ENCODE measurements at places on chromosomes 2 and 18.

DNA sequence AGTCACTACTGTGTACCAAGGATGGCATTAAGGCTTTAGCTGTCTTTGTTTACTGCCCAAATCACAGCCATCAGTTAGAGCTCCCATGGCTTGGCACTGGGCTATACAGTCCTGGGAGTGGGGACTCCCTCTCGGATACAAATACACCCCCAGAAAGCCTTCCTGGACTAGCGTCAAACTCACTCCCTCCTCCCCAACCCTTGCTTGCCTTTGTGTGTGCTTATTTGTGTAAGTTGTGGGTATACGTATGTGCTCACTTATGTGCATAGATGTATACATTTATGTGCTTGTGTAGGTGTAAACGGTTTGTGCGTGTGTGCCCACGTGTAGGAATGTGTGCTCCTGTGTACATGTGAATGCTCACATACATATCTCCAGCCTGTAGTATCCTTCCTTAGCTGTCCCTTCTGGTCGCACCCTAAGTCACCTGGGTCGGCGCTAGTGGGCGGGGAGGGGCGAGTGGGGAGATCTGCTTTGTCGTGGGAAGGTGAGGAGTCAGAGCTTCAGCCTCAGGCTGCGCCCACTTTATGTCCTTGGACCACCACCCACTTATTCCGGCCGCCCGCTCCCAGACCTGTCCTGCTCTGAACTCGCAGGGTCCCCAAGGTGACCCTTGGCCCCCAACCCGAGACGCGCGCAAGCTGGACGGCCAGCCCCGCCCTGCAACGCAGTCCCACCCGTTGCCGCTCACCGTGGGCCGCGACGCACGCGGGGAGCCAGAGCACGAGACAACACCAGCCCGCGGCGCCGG, 461 bp downstream of the PRADC1 start:
- peak; percentile 65 for DNase-seq

- no peak for DNase-seq
Measured at GRCh38 chr2:240095556-240096523, 40.3 kb downstream of the COPS9 start.

GRCh38 chr2:35421485-35421884, 934.1 kb upstream of the CRIM1 start:
- no peak for DNase-seq

DNA sequence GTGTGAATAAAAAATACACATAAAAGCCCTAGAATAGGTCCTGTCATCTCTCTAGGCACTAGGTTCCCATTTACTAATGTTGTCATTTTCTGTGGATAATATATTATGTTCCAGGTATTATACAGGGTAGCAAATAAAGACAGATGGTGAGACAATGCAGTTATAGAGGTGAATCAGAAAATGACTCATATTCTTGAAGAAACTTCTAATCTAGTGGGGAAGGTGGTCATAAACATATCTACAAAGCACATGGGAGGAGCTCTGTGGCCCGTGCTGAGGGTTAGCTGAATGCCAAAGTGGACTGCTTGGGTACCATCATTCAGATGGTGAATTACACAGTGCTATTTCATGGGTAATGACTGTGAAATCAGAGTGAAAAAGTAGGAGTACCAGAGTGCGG, 700.9 kb downstream of the ERBB4 start:
- no peak for DNase-seq

DNA sequence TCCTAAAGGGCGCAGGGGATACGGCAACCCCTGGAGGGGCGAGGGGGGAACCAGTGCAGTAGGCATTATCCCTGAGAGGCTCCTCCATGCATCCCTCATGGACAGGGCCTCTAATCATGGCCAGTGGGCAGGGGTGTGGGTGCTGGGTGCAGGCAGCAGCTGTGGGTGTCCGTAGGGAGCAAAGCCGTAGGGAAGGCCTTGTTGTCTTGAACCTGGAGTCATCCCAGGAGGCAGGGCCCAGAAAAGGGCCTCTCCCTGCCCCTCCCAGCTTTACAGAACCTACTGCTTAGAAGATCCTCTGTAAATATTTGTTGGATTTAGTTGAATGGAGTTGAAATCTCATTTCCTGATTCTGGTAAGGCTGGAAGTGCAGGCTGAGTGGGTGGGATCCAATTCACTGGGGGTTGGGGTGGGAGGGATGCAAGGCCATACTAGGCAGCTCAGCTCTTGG, 207.0 kb upstream of the HAAO start:
- no peak for DNase-seq

DNA sequence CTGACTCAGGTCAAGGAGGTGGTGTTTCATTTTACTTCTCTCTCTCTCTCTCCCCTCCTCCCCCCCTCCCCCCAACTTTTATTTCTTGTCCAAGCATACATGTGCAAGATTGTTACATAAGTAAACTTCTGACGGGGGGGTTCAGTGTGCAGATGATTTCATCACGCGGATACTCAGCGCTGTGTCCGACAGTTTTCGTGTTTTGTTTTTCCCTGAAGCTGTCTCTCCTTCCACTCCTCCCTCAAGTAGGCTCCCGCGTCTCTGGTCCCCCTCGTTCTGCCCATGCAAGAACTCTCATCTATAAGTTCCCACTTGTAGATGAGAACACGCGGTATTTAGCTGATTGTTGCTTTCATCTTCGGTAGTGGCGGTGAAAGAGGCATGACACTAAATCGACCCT, 111.0 kb upstream of the ANKRD30BL start:
- no peak for DNase-seq
